ENCODE measurements at places on chromosomes 5 and 9. TPM values are rescaled to one million over a fixed set of nuclear protein-coding genes. Genes with fewer than 3 reads are reported as not detected.

- DNase-seq: no peak
Observed at GRCh38 chr9:115632391-115632790, 514.4 kb upstream of the TNC start.

DNA sequence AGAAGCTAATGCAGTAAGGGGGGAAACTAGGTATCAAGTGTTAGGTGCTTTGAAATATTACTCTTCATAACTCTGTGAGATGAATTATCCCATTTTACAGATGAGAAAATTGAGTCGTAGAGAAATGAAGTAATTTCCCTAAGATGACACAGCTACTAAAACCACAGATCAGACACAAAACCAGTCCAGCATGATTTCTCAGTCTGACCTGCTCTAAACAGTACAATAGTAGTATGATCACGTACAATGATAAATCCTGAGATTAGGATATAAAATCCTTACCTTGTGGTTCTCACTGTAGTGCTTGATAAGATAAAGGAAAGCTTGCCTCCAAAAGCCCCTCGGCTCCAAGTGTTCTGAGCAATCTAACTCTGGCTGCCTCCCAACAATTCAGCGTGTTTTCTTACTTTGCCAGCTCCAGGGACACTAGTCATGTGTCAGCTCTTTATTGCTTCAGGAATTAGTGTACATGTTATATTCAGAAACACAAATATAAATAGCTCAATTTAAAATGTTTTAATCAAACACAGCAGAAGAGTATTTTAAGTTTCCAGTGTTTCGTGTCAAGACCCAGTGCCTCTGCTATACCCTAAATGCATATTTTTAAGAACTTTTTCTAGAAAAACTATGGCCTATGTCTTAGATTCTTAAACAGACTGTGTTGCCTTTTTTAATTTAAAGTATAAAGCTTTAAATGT lies 243.6 kb downstream of the DENND1A start:
- peak; percentile 27 for DNase-seq

- peak; percentile 4 for DNase-seq
Observed at GRCh38 chr9:78366827-78367226, 69.9 kb downstream of the PSAT1 start.

The PROB1 gene
- 1.5 TPM for polyA plus RNA-seq

All from kidney (tissue), 22 donors.